M059J (cell line): ENCODE measurements at places on chromosomes 2 and 18.
A peak's percentile ranks its signal among the peaks of the same experiment; 100 is the strongest.

GRCh38 chr2:214079032-214079431, 331.8 kb upstream of the VWC2L start:
- no peak for DNase-seq

DNA sequence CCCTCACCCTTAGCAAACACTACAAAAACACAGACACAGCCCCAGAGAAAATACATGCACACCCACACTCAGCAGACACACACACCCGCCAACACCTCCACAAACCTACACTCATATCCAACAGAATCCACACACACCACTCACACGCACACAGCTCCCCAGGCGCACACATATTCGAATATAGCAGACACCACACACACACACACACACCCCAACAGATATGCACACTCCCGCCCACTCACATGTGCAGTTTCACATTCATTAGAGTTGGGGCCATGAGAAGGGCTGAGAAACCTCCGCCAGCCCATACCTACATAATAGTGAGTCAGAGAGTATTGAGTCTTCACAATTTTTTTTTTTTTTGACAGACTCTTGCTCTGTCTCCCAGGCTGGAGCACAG, 29.4 kb upstream of the NOTO start:
- no peak for DNase-seq

DNA sequence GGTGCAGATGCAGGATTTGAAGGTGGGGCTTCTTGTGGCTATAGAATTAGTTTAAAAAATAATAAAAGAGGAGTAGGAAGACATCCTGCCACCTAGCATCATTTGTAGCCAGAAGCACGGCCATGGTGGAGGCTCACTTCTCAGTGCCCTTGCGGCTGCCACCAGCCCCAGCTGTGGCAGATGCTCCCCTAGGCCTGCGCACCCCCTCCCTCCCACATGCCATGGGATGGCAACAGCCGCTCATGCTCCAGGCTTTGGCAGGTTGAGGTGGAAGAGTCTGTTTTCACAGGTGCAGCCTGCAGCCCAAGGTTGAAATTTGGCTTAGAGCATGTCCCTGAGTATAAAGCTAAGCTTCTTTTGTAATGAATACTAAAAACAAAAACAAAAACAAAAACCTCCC, 96.4 kb downstream of the GATA6 start:
- DNase-seq = no peak

DNA sequence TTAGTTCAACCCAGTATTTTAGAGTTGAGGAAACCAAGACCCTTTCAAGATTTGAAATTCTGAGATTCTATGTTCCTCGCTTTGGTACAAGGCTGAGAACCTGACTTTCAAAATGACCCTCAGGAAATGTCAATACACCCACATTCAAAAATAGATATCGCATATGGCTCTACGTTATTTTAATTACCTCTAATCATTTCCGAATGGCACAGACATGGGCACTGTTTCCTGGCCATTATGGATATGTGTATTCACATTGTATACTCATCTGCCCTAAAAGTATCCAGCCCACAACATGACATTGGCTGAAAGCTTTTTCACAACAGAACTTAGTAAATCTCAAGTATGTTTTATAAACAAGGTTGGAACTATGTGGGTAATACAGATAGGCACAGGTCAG, 6.7 kb downstream of the KLF7 start:
- DNase-seq = no peak

DNA sequence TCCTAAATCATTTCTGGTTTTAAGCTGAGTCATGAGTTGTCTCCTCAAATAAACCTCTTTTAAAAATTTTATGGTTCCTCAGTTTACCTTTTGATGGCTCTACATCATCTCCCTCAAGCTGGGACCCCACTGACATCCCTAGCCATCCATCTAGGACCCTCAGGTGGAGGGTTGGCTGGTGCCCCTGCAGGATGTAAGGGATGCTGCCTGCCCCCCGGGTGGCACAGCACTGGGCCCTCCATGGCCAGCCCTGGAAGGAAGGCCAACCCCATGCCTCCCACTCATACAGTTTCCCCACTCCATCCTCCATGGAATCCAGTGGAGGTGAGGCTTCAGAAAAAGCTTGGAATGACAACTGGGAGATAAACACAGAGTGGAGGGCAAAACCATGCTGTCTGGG, 17.2 kb upstream of the GPC1 start:
- no peak for DNase-seq

GRCh38 chr2:70954886-70955285, 19.2 kb downstream of the ATP6V1B1 start:
- DNase-seq = no peak

DNA sequence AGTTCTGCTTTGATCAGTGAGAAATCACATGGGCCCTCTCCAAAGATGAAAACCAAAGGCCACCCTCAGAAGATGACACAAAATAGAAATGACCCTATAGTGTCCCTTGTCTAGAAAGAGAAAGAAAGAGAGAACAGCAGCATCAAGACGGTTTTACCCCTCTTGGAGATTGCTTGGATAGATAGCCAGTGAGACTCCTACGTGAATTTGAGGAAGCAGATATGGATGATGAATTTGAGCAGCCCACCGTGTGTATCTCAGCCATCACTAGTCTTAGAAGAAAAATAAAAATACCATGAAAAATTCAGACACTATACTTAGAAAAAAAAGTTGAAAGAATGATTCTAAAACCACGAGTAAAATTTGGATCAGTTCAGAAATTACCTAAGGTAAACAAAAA, 329.1 kb upstream of the CNTNAP5 start:
- no peak for DNase-seq

GRCh38 chr18:75170022-75170789, 38.7 kb downstream of the PTGR3 start:
- DNase-seq = no peak

DNA sequence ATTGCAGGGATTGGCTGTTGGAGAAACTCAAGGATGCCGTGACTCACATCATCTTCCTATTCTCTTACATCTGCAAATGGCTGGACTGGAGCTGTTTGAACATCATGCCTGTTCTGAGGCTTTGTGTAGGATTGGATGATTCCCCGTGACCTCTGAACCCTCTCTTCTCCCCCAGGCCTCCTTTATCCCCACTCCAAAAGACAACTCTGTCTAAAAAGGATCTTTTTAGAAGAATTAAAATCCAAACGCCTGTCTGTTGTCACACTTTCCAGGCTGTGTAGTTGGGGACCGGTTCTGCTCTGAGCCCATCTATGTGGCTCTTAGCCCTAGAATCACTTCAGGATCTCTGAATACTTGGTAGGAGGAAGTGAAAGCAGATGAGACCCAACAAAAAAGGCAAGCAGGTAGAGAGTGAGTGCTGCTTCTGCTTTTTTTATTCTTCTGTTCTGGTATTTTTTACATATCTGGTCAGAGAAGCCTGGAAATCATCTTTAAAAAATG, 565 bp downstream of the SP140 start:
- no peak for DNase-seq

DNA sequence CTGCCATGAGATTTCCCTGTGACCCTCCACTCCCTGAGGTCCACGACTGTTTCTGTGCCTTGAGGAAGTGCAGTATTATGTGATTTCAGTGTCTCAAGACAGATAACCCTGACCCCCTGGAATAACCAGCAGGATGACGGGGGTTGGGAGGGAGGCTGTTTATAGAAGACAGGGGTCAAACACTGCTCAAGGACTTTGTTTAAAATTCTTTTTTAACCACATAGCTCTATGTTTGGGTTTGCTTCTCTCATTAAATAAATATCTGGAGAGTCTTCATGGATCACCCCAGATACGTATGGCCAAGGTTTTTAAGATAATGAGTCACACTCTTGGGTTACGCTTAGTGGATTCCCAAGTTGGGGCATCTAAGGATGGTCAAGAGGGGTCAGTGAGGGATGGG, 523.8 kb upstream of the TNP1 start:
- DNase-seq = peak; percentile 89

- no peak for DNase-seq
Observed at GRCh38 chr2:101533561-101534148, 58.7 kb upstream of the RFX8 start.

DNA sequence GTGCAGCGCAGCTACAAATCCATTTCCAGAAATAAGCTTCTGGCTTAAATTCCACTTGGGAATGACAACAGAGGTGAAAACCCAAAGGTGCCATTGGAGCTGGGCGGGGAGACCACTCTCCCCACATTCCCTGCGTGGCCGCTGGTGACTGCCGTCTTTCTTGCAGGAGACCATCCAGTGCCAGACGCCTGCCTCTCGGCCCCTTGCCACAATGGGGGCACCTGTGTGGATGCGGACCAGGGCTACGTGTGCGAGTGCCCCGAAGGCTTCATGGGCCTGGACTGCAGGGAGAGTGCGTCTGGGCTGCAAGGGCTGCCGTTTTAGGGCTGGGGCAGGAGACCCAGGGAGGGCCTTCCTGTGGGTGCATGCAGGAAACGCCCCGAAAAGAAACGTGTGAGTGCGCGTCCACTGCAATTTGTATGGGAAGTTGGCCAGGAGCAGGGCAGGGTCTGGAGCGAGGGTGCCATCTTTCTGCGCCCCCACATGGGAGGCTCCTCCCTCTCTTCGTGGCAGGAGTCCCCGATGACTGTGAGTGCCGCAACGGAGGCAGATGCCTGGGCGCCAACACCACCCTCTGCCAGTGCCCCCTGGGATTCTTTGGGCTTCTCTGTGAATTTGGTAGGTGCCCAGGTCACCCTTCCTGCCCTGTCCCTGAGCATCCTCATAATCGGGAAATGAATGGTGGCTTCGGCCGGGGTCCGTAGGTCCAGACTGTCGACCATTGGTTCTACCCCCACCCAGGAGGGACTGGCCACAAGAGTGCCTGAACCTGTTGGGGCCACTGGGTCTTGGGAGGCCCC, 49.9 kb downstream of the SNED1 start:
- no peak for DNase-seq

GRCh38 chr2:239600650-239601049, 199.8 kb upstream of the HDAC4 start:
- no peak for DNase-seq

GRCh38 chr18:68925268-68925667, 127.4 kb downstream of the CCDC102B start:
- DNase-seq = peak; percentile 8

DNA sequence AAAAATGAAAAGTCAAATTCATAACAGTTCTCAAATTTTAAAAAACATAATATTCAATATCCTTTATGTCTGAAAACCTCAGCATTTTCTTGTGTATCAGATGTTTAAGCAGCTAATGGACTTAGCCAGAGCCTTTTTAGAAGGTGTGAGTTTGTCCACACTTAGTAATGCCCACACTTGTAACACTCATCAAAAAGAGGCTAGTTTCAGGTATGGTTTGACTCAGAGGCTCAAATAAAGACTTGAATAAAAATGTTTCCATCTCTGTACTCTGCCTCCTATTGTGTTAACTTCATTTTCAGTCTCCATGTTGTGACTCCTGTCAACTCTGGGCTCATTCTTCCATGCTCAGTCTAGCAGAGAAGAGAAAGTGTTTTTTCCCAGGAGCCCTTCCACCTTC, 311.6 kb downstream of the IRS1 start:
- no peak for DNase-seq

DNA sequence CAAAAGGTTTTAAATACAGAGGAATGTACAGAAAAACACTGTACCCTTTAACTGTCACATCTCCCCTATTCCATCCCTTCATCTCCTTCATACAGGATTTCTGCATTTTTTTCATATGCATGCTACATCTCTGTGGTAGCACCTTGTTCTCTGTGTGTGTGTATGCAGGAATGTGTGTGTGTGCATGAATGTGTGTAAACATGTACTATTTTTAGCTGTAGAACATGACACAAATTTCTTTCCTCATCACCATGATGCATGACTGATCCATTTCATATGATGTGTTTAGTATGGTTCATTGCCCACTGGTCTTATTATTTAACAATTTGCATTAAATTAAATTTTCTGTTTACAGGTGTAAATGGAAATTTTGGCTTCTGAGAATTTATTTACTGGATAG, 21.5 kb upstream of the ZEB2 start:
- no peak for DNase-seq

DNA sequence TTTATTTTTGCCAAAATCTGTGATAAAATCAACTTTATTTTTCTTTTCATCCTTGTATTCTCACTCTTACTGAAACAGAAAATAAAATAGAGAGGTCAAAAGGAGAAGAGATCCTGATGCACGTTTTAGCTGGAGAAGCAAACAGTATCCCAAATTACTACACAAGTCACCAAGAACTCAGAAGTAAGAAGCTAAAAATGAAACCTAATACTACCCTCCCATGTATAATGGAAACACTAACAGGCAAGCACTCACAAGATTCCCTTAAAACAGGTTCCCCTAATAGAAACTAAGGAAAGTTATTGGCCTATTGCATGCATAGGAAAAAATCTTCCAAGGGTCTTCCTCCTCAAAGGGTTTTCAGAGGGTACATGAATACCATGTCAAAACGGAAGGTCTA, 927.0 kb downstream of the ERBB4 start:
- no peak for DNase-seq

DNA sequence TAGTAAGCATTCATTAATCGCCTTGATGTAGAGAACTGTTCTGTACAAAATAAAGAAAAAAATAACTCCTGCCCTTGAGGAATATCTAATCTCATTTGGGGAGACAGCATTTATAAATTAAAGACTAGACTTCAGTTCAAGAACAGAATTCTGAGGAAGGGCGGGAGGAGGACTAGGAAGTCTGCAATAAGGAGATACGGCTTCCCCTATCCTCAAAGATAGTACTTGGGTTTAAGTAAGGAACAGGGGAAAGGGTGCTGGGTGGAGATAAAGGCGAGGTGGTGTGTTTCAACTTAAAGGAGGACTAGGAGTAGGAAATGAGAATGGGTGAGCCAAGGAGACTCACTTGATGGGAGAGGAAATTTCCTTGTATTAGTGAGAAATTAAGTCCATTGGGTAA, 121.9 kb upstream of the MSTN start:
- DNase-seq = no peak

GRCh38 chr2:7011356-7012083, 94.3 kb downstream of the RNF144A start:
- peak; percentile 91 for DNase-seq

DNA sequence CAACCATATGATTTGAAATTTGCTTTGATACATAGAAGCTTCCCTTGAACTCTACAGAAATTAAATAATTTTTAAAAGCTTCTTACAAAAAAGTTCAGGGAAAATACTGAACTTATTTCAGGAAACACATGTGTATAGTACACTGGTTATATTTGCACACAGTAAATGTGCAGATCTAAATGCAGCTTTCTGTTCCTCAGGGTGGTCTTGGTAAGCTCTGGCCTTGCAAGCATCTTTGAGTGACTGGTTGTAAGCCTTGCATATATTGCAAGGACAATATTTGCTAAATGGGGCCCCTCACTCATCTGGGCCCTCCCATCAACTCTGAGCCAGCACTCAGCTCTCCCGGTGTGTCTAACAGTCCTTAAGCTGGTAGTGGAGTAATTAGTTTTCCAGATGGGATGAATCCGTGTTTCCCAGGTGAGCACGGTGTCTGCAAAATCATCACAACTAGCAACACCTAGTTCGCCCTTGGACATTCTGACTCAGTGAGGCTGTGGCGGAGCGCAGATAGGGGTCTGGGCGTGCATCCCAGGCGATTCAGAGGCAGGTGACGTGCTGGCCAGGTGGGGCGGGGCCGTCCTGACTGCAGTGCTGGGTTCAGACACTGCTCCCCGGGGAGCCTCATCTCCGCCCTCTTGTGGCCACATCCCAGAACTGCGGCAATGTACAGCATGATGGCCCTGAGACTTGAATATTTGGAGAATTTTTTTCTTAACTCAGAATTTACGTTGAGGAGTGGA, 149.6 kb downstream of the MBP start:
- peak; percentile 70 for DNase-seq
